ENCODE measurements at places on chromosomes 3 and 15.

DNA sequence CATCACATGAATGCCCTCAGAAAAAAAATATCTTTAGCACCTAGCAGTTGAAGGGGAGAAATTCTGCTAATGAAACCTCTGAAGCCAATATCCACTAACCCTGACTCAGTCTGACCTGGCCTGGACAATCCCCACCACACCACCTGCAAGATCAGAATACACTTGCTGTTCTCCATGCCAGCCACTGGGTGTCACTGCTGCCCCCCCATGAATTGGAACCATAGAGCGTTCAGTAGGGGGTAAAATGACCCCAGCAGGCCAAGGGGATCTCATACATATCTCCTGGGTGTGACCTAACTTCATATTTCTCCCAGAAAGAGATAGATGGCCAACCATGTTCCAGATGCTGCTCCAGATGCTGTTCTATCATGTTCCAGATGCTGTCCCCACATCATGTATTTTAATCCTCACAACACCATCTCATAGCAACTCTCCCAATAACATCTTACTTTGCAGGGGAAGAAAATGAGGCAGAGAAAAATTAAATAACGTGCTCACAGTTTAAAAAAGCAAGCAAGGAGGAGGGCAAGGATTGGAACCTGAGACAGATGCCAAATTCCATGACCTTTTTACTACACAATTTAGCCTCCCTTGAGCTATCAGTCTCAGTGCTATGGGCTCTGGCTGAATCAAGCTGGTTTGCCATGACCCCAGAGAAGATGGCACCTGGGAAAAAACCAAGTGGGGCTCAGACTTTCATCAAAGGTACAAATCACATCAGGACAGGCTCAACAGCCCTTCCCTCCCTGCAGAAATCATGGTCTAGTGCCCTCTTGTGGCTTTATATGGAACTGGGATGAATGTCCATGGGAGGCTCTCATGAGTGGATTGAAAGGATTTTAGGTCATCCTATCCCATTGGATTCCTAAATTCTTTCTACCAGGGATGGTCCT lies 12.4 kb downstream of the NTRK3 start:
- DNase-seq = no peak

- DNase-seq = no peak
Measured at GRCh38 chr3:127779747-127780146, 42.6 kb downstream of the MGLL start.

GRCh38 chr15:58189148-58189811 lies 51.1 kb downstream of the AQP9 start:
- DNase-seq = no peak

GRCh38 chr15:68318008-68318835 lies 40.7 kb downstream of the FEM1B start:
- DNase-seq = peak; percentile 9

DNA sequence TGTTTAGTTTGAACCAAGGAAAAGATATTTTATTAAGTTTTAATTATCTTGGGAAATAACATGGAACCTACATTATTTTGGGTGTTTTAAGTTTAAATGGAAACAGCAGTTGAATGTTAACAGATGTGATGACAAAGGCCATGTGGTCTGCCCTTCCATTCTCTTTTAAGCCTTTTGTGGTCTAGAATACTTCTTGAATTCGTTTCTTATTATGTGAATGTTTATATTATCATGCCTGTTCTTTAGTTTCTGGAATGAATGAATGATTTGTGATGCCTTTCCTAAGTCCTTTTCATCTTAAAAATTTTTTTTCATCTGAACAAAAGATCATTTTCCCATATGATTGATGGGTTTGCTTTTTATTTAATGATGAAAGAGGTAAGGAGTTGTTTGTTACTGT lies 44.6 kb downstream of the SNRK start:
- no peak for DNase-seq

- no peak for DNase-seq
Measured at GRCh38 chr15:82128401-82129148, 82.8 kb upstream of the MEX3B start.

DNA sequence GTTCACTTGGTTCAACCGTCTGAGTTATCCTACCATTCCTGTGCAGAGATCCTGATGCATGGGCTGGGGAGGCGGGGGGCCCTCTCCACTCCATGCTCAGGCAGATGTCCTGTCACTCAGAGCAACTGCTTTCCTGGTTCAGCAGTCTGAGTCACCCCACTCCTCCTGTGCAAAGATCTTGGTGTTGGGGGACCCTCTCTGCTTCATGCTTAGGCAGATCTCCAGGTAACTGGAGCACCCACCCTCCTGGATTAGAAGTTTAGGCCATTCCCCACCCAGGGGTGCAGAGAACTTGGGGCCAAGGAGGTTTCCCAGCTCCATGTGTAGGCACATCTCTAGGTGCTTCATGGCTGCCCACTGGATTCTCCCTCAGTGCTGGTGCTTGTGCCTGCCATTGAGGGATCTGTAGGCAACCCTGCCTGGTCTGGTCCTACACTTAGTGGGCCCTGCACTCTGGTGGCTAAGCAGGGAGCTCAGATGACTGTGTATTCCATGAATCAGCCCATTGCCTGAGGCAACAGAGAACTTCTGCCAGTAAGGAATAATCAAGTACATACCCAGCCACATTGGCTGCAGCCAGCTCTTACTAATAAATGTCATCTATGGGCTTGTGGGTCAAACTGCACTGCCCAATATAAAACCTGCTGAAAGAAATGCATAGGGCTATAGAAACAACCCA lies 465.4 kb upstream of the THBS1 start:
- DNase-seq = no peak

GRCh38 chr3:55339819-55340218 lies 147.3 kb downstream of the WNT5A start:
- no peak for DNase-seq

DNA sequence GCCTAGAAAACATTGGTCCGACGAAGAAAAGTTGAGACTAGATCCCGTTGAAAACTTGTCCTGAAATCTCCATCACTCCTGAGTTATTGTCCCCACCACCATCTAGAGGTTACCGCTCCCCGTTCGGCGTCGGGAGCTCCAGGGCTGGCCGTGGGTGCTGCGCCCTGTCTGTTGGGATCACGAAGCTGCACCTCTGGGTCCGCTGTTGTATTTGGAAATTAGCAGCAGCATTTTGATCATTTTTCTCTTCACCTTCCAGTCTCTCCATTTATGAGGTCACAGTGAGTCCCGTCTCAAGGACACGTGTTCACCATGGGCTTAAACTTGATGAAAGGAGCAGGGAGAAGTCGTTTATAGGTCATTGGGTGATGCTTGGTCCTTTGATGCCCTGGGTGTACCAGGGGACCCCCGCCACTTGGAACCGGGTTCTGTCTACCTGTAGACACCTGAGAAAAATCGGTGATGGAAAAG lies 565 bp downstream of the MANF start:
- peak; percentile 24 for DNase-seq

DNA sequence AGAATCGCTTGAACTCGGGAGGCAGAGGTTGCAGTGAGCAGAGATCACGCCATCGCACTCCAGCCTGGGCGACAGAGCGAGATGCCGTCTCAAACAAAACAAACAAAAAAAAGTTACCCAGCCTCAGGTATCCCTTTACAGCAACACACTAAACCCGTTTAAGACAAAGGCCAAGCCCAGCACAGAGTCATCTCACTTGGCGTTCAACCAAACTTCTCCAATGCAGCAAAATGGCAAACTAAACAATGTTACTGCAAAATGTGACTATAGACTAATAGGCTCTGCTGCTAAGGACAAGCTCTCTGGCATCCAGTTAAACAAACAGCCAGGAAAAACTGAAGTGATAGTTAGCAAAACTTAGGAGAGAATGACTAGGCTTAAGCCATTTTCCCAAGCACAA lies 6.4 kb upstream of the FAM219B start:
- DNase-seq = no peak

GRCh38 chr3:183064475-183064874 lies 34.8 kb downstream of the MCCC1 start:
- no peak for DNase-seq

GRCh38 chr3:129002573-129003569 lies 1.8 kb downstream of the EFCC1 start:
- no peak for DNase-seq

DNA sequence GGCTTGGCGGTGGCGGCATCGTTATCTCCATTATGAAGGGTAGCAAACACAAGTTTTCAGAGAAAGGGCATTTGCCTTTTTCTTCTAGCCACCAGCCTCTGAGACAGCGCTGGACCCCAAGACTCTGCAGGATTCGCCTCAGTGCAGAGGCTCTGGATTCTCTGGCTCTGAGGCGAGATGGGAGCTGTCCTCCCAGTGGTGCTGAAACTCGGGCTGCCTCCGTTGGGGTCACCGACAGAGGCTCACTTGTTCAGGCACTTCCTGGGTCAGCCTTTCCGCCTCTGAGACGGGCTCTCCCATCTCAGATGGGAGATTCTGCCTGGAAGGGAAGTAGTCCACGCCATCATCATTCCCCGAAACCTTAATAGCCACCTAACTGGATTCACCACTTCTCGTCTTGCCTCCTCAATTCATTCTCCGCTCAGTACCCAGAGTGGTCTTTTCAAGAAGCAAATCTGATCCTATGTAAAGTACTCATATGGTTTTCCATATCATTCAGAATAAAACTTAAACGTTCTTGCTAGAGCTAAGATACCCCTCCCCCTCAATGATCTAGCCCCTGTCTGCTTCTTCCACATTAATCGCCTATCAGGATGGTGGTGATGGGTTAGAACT lies 76.9 kb downstream of the RHCG start:
- peak; percentile 71 for DNase-seq

DNA sequence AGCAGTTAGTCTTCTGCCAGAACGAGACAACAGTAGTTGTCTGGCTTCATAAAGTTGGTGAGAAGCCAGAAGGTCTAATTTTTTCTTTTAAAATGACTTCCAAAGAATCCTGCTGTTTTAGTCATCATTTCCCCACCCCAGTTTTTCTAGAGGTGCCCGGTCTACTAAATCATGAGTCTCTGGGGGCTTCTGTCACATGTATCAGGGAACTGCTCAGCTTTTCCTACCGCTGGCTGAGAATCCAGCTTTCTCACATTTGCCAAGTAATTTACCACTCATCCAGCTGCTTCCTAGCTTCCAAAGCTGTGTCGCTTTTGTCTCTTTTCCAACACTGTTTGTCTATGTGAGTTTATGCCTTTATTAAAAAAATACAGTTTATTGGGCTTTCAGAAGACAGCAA lies 183.3 kb downstream of the NSUN3 start:
- DNase-seq = peak; percentile 44

GRCh38 chr15:89167267-89168176 lies 53.9 kb downstream of the RLBP1 start:
- no peak for DNase-seq

DNA sequence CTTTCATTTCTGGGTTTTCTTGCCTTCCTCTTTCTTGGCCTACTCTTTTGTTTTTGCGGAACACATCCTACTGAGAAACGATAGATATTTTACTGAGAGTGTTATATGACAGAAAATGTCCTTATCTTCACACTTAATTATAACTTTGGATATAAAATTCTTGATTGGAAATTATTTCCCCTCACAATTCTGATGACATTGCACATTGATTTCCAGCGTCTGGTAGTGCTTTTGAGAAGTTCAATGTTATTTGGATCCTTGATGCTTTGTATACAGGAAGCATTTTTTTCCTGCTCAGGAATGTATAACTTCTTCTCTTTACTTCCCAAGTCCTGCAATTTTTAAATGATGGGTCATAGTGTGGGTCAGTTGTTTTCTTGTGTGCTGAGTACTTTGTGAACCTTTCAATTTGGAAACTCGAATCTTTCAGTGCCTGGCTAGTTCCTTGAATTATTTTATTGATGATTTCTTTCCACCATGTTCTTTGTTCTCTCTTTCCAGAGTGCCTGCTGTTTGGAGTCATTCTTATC lies 183.9 kb downstream of the PDCD6IP start:
- DNase-seq = no peak

DNA sequence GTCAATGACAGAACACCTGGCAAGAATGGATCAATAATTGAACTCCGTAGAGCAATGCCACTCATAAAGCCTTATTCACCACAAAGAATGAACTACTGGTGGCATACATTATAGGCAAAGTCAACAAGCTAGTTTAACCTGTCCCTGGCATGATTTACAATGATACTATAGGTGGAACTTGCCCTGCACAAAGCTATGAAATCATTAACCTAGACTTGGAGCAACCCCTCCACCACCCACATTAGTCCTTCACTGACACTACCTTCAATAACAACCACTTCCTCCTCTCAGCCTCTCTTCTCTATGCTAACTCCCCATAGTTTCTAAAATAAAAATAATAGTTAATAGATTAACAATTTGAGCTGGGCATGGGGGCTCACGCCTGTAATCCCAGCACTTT lies 54.4 kb downstream of the ACAP2 start:
- DNase-seq = no peak
